Stimulated activated CD4-positive, alpha-beta T cell treated with anti-CD3 and anti-CD28 coated beads, Interleukin-15, amount 100 ng/mL, for 1 hour (primary cell): ENCODE measurements at places on chromosomes 3 and 15.

GRCh38 chr3:189160519-189161309 lies 11.1 kb upstream of the TPRG1 start:
- no peak for DNase-seq

- DNase-seq = no peak
Measured at GRCh38 chr3:112114576-112115160, 18.4 kb downstream of the GCSAM start.

GRCh38 chr3:31364188-31364587 lies 168.5 kb upstream of the STT3B start:
- no peak for DNase-seq

DNA sequence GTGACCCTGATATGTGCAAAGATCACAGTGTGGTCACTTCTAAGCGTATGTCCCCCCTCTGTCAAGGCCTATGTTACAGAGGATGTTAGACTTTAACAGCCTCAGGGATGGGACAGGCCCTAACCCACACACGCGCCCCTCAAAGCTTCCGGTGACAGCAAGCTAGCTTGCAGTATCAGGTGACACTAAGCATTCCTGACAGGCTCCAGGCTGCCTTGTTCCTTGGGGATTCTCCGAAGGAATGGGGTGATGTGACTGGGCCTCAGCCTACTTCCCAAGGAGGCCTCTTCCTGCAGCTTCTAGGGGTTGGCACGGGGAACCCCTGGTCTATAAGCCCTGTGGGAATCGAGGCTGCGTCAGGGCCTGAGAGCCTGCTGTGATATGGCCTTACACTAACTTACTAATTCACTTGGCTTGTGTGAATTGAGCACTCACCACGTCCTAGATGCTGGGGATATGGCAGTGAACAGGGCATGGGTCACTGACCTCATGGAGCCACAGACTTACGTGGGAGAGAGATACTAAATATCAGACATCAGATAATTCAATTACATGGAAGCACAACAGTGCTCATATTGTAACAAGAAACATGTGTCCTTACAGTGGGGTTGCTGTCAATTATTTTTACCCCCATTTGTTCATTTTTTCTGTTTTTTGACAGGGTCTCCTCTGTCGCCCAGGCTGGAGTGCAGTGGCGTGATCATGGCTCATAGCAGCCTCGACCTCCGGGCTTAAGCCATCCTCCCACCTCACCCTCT lies 11.4 kb upstream of the SPTBN5 start:
- DNase-seq = no peak

DNA sequence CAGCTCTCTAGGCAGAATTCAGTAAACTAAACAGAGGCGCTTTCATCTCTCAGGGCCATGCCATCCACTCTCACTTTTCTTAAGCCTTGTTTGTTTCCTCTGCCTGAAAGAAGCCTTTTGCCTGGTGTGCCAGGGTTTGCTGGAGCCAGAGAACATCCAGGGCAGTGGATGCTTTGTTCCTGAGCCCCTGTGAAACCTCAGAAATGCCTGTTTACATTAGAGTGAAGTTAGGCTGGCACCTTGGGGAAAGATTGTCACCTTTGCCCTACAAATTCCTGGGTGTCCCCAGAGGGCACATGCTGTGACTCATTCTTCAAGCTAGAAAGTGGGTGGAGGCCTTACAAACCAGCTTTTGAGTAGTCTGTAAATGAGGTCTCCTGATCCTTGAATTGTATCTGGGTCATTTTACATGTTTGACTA lies 10.7 kb upstream of the TRAK1 start:
- no peak for DNase-seq

GRCh38 chr15:66287461-66288057 lies 5.8 kb upstream of the DIS3L start:
- DNase-seq = no peak

- no peak for DNase-seq
Measured at GRCh38 chr15:38308797-38309196, 56.2 kb downstream of the SPRED1 start.

- no peak for DNase-seq
Measured at GRCh38 chr3:178519701-178520100, 16.5 kb upstream of the KCNMB2 start.

GRCh38 chr15:60152386-60152785 lies 148.3 kb downstream of the FOXB1 start:
- no peak for DNase-seq

GRCh38 chr15:94233441-94233840 lies 2.1 kb downstream of the MCTP2 start:
- DNase-seq = no peak

- no peak for DNase-seq
Measured at GRCh38 chr3:71511446-71511845, 72.1 kb downstream of the FOXP1 start.

DNA sequence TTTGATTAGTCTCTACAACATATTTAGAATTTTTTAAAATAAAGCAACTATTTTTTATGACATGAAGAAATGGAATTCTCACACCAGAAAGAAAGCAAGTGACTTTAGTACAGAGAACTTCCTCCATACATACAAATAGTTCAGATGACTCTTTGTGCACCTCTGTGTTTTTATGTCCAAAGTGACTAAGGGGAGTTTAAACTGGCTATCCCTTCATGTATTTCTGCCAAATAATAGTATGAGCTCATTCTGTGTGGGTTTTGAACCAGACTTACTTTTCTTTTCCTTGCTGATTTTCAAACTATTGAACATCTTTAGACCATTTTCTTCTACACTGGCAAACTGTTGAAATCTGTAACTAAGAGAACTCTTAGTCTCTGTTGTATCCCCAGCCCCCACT lies 196.3 kb downstream of the EPHA3 start:
- no peak for DNase-seq

- DNase-seq = no peak
Measured at GRCh38 chr15:97224191-97224641, 736.3 kb upstream of the ARRDC4 start.

DNA sequence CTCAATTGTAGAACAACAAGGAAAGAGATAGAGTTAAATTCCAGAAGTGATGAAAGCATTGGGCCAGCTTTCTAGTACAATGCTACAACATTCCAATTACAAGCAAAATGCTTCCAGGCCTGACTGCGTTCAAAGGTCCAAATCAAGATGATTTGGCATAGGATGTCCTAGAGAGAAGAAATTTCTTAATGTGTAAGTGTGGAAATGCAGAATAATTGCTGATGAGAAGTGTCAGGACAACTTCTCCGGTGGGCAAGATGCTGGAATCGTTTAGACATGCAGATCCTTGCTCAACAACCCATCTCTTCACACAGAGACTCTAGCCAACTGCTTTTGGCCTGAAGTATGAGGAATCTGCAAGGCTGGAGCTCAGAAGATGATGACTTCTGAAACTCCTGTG lies 71.1 kb upstream of the PDZRN3 start:
- DNase-seq = no peak
